ENCODE measurements at places on chromosomes 12 and 14.

DNA sequence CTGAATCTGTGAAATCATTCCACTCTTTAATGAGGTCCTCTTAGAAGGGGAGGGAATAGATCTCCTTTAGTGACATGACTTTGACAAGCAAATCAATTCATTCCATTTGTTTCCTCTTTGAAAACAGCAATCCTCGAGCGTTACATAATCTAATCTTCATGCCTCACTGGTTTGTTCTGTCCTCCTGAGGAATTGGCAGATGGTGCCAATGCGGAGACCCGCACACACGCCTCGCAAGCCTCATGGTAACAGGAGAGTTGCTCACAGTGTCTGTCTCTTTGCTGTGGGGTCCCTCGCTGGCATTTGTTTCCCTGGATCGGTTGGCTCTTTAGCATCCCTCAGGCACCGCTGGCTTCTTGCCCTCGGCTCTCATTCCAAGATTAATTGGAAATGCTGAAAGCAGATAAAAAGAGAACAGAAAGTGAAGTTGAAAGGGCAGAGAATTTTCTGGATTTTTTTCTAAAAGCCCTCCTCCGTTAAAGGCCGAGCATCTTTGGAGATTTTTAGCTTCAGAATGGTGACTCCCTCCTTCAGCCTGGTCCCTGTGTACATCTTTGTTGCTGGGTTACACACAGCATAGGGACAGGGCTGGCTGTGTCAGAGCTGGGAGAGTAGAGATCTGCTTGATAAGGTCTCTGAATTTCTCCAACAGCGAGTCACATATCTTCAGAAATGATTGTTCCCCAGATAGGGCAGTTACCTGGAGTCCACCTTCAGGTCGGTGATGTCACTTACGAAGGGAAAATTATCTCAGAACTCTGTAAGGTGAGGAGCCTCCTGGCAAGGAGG is 10.1 kb upstream of the CABP1 start:
- H3K4me3 ChIP-seq: no peak overlapping the region
- no peak for DNase-seq
- H3K27ac ChIP-seq: no peak overlapping the region
- no peaks in the 10 kb centered on the region for H3K4me1 ChIP-seq
- peaks cover 21% of the 10 kb centered on the region for H3K27me3 ChIP-seq
- no peaks in the 10 kb centered on the region for H3K36me3 ChIP-seq

DNA sequence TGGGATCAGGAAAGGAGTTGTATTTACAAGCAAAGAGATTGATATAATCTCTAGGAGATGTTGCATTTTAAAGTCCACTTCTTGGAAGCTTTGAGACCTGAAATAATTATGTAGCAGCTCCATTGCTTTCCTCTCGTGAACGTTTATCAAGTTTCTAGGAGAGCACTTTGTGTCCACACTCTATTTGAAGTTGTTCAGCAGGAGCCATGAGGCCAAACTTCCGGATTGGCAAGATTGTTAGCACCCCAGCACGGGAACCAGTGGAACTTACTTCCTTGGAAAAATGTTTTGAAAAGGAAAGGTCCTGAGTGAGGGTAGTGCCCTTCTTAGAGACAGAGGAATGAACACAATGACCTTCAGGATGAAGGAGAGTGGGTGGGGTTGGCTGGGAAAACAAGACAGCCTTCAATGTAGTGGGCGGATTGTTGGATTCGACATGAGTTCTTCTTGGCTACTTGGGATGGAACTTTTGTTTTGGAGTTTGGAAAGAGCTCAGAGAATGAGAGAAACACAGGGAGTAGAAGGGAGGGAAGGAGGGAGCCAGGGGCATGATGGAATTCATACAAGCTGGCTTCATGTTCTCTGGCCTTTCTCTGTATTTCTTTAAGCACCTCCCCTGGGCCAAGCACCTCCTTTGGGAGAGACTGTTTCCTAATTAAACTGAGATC is 23.8 kb upstream of the CISTR start:
- no peak for DNase-seq

GRCh38 chr14:69068744-69069421 is 84.0 kb downstream of the DCAF5 start:
- DNase-seq: no peak
- H3K27me3 ChIP-seq: no peaks in the 10 kb centered on the region
- no peak overlapping the region for H3K4me3 ChIP-seq
- H3K27ac ChIP-seq: peak overlapping the region; percentile 41
- H3K36me3 ChIP-seq: peaks cover 32% of the 10 kb centered on the region
- peaks cover 5% of the 10 kb centered on the region for H3K4me1 ChIP-seq

DNA sequence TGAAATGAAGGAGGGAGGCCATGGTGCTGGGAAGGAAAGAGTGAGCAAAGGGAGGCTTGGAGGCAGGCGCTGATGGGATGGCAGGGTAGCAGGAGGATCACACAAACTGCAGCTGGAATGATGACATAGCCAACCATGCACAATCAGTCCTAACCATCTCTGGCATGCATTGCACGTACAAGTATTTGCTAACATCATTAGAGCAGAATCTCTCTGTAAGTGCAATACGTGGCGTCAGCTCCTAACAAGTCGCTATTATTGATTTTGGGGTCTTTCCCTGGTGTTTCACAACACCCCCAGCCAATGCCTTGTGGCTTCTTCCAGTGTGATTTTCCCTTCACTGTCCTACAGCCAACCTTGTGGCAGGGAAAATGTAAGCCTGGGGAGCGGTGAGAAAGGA is 18.5 kb downstream of the BDKRB1 start:
- H3K27me3 ChIP-seq: no peaks in the 10 kb centered on the region
- H3K4me3 ChIP-seq: no peak overlapping the region
- peaks cover 2% of the 10 kb centered on the region for H3K36me3 ChIP-seq
- no peaks in the 10 kb centered on the region for H3K4me1 ChIP-seq
- no peak for DNase-seq

DNA sequence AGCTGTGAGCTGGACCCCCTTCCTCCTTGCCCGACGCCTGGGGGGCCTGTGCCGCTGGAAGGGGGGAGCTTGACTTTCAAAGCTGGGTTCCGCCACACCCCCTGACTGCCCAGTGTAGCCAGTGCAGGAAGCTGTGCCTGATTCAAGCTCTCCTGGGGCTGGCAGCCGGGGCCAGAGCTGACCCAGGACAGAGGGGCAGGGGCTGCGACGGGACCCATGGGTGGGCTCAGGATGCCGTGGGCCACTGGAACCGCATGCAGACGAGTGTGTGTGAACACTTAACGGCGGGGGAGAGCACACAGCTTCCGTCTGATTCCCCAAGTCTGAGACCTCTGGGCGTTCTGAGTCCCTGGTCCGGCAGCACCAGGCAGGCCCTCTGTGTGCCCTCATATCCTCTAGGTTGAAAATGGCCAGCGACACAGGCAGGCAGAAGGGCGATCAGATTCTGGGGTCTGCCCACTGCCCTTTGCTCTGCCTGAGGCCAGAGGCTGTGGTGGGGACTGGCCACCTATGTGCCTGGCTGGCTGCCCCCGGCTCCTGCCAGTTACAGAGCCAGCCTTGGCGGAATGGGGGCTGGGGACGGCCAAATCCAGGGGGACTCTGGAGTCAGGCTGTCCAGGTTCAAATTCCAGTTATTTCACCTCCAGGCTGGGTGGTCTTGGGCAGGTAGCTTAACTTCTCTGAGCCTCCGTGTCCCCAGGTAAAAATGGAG is 54.0 kb downstream of the CYP46A1 start:
- H3K4me1 ChIP-seq: no peaks in the 10 kb centered on the region
- no peak overlapping the region for H3K4me3 ChIP-seq
- no peak for DNase-seq
- no peaks in the 10 kb centered on the region for H3K36me3 ChIP-seq

DNA sequence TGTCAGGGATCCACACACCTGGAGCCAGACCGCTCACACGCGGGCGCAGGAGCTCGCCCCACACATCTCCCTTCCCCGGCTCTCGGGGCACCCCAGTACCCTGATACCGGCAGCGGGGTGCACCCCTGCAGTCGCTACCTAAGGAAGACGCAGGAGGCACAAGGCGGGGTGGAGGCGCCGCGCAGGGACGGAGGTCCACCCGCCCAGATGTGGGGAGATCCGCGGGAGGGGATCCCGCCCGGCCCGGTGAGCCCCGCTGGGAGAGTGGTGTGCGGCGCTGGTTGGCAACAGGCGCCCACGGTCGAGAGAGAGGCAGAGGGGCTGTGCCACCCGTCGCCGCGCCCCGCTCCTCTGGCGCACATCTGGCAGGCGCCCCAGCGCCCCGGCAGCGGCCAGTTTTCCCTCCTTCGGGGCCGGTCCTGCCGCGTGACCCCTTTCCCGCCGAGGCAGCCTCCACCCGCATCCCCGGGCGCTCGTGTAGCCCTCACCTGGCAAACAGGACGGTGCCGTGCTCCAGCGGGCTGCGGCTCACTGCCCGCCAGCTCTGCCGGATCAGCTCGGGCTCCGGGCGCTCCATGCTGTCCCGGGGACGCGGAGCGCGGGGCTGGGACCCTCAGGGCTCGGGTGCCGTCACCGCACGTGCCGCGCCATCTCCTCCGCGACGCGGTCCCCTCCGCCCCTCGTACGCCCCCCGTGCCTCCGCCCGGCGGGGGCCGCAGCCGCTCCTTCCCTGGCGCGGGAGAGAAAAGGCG is 469 bp downstream of the NGB start:
- H3K36me3 ChIP-seq: no peaks in the 10 kb centered on the region
- no peak overlapping the region for H3K27ac ChIP-seq
- H3K4me1 ChIP-seq: peaks cover 1% of the 10 kb centered on the region
- H3K4me3 ChIP-seq: no peak overlapping the region
- DNase-seq: no peak

- no peak overlapping the region for H3K4me3 ChIP-seq
- peaks cover 2% of the 10 kb centered on the region for H3K27me3 ChIP-seq
- DNase-seq: peak; percentile 12
- H3K4me1 ChIP-seq: peaks cover 8% of the 10 kb centered on the region
- no peaks in the 10 kb centered on the region for H3K36me3 ChIP-seq
These were observed 71.7 kb downstream of the CCDC92 start for GRCh38 chr12:123900871-123901376.

DNA sequence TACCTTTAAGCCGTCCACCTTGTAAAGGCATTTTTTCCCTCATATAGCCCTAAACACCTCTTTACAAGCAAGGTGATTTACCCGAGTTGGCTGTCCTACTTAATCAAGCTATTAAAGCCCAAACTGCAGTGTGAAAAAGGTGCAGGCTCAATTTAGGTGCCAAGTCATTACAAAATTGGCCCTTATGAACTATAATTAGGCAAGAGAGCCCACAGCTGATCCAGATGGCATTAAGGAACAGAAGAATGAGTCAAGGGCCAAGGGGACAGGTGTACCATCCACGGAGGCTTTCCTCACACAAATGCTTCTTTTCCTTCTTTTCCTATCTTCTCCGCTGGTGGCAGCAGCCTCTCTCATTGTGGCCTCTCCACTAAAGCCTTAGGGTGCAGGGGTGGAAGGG is 90.5 kb downstream of the TTC8 start:
- no peak overlapping the region for H3K27ac ChIP-seq
- H3K4me3 ChIP-seq: no peak overlapping the region
- no peaks in the 10 kb centered on the region for H3K36me3 ChIP-seq
- no peak for DNase-seq
- no peaks in the 10 kb centered on the region for H3K27me3 ChIP-seq

GRCh38 chr12:122858591-122859302 is 23.5 kb downstream of the HIP1R start:
- no peak overlapping the region for H3K27ac ChIP-seq
- no peak overlapping the region for H3K4me3 ChIP-seq
- H3K36me3 ChIP-seq: no peaks in the 10 kb centered on the region

DNA sequence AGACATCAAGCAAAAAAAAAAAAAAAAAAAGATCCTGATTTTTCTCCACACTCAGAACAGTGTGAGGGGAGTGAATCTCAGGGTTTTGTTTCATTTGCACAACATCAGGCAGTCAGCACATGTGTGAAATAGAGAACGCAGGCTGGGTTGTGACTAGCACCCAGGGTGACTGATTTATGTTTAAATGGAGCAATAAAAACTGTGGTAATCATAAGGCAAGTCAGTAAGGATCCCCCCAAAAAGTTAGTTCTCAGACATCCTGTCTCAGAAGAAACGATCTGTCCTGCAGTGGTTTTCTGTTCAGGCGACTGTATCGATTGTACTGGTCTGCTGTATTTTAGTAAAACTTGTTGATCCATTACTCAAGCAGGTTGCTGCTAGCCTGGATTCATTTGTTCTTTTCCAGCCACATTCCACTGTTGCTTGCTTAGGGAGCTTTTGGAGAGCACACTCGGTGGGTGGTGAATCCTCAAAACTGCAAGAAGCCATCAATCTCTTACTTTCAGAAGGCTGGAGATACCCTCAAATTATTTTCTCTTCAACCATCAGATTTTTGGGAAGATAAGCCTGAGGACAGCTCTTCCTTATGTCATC is 107.1 kb downstream of the DACT1 start:
- peaks cover 9% of the 10 kb centered on the region for H3K4me1 ChIP-seq
- no peak overlapping the region for H3K27ac ChIP-seq
- H3K4me3 ChIP-seq: no peak overlapping the region
- no peaks in the 10 kb centered on the region for H3K36me3 ChIP-seq

GRCh38 chr12:92730758-92731157 is 28.0 kb downstream of the PLEKHG7 start:
- H3K4me3 ChIP-seq: no peak overlapping the region
- peaks cover 2% of the 10 kb centered on the region for H3K27me3 ChIP-seq
- DNase-seq: no peak
- no peak overlapping the region for H3K27ac ChIP-seq
- H3K36me3 ChIP-seq: no peaks in the 10 kb centered on the region
- no peaks in the 10 kb centered on the region for H3K4me1 ChIP-seq

- no peak overlapping the region for H3K27ac ChIP-seq
- peaks cover 24% of the 10 kb centered on the region for H3K4me1 ChIP-seq
- no peak for DNase-seq
- no peaks in the 10 kb centered on the region for H3K27me3 ChIP-seq
- peaks cover 2% of the 10 kb centered on the region for H3K36me3 ChIP-seq
These were observed 5.0 kb upstream of the TDG start for GRCh38 chr12:103960616-103961227.

- no peak for DNase-seq
- no peak overlapping the region for H3K27ac ChIP-seq
- no peaks in the 10 kb centered on the region for H3K36me3 ChIP-seq
- no peaks in the 10 kb centered on the region for H3K4me1 ChIP-seq
- peaks cover 6% of the 10 kb centered on the region for H3K27me3 ChIP-seq
These were observed 273.2 kb downstream of the APAF1 start for GRCh38 chr12:98918176-98918863.

DNA sequence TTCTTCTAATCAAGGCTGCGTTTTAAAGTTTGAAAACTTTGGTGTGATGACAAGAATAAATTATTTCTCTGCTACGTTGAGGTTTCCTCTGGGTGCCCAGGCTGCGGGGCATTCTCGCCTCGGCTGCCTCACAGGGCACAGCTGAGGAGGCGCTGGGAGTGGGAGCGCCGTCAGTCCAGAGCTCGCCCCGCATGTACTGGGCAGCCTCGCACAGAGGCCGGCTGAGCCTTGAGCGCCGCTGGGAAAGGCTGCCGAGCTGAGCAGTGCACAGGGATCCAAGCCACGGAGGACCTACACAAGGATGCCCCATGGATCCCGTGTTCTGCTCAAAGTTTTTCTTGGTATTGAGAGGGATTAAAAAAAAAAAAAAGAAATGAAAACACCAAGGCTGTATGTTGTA is 11.6 kb downstream of the RFX4 start:
- H3K36me3 ChIP-seq: no peaks in the 10 kb centered on the region
- H3K27ac ChIP-seq: no peak overlapping the region
- DNase-seq: no peak
- no peak overlapping the region for H3K4me3 ChIP-seq
- peaks cover 10% of the 10 kb centered on the region for H3K4me1 ChIP-seq

GRCh38 chr12:39393179-39393578 is 49.7 kb downstream of the KIF21A start:
- no peak for DNase-seq
- no peak overlapping the region for H3K4me3 ChIP-seq
- no peaks in the 10 kb centered on the region for H3K36me3 ChIP-seq
- H3K4me1 ChIP-seq: no peaks in the 10 kb centered on the region
- H3K27me3 ChIP-seq: no peaks in the 10 kb centered on the region
- no peak overlapping the region for H3K27ac ChIP-seq

Data from activated CD4-positive, alpha-beta T cell treated with anti-CD3 and anti-CD28 coated beads, Interleukin-2, amount 10 ng/mL, durations not matched to agents 7 days and 5 days (primary cell).